ENCODE measurements at places on chromosomes 12 and 14.

- no peak for DNase-seq
These were observed 71.9 kb upstream of the NCOR2 start for GRCh38 chr12:124639122-124639806.

DNA sequence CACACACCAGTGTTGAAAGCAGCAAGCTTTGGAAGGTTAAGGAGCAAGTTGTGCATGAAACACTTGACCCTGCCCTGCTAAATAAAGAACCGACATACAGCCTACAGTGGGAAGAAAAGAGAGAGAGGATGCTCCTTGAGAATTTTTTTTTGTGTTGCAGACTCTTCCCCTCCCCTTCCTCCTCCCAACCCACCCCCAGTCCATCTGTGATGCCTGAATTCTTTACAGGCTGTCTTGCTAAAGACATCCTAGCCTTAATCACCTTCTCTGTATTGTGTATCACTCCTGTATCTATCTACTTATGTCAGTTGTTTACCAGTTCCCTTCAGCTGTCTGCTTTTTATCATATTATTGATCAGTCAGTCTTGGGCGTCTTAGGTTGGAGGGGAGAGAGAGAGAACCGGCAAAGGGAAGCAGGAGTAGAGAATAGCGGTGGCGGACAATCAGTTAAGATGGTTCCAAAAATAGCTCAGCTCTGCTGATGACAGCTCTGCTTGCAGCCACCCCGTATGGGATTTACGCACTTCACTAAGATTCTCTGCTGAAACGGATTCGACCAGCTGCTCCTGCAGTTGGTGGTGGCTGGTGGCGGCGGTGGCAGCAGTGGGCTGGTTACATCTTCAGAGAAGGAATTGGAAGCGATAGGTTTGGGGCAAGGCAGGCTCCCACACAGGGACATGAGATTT lies 664.7 kb downstream of the NRXN3 start:
- DNase-seq, result no peak

DNA sequence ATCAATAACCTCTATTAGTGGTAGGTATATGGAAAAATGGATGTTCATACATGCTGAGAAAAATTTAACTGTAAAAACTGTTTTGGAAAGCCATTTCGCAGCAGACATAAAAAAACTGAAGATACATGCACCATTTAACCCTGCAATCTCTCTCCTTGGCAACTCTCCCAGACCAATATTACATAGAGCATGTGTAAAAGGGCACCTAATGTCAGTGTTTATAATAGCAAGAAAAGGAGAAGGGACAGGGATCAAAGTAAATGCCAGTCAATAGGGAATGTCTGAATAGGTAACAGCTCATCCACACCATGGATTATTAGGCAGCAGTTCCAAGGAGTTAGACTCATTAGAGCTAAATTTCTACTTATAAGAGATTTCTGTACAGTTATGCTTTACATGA lies 77.2 kb downstream of the BTG1 start:
- no peak for DNase-seq

DNA sequence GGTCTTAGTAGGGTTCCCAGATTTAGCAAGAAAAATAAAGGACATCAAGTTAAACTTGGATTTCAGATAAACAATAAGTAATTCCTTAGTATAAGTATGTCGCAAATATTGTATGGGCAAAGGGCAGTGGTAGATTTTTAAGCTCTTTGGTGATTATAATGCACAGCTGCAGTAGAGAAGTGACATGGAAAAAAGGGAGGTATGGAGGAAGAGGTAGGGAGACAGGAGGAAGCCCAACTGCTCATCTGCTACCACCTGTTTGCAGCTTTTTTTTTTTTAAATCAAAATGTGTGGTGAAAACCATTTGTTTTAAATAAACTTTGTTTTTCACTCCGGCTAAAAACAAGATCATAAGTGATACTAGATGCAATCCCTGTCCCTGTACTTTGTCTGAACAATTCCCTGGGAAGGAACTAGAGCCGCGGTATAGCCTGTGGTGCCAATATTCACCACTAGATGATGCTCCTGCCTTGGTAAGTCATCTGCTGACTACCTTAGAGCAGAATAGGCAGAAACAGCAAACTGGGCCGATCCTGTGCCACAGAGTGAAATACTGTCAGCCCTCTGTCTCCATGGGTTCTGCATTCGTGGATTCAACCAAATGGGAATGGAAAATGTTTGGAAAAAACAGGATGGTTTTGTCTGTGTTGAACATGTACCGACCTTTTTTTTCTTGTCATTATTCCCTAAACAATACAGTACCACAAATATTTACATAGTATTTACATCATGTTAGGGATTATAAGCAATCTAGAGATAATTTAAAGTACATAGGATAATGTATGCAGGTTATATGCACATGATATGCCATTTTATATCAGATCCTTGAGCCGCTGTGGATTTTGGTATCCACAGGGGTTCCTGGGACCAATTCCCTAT lies 62.4 kb upstream of the PLBD1 start:
- peak; percentile 61 for DNase-seq

DNA sequence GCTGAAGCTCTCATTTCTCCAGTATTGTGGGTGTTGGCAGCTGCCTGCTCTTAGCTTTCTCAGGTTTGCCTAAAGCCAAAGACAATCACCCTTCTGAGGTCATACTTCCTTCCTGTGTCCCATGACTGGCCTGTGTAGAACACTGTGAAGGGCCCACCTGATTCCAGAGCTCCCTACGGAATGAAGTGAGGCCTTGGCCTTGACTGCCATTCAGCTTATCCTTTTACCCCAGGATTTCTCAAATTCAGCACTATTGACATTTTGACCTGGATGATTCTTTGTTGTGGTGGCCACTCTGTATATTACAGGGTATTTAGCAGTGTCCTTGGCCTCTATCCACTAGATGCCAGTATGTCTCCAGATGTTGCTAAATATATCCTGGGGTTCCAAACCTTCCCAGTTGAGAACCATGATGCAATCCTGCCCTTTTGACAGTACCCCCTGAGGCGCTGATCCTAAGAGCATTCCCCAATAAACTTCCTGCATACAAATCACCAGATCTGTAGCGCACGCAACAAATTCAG lies 112.3 kb upstream of the KRR1 start:
- DNase-seq, result no peak

DNA sequence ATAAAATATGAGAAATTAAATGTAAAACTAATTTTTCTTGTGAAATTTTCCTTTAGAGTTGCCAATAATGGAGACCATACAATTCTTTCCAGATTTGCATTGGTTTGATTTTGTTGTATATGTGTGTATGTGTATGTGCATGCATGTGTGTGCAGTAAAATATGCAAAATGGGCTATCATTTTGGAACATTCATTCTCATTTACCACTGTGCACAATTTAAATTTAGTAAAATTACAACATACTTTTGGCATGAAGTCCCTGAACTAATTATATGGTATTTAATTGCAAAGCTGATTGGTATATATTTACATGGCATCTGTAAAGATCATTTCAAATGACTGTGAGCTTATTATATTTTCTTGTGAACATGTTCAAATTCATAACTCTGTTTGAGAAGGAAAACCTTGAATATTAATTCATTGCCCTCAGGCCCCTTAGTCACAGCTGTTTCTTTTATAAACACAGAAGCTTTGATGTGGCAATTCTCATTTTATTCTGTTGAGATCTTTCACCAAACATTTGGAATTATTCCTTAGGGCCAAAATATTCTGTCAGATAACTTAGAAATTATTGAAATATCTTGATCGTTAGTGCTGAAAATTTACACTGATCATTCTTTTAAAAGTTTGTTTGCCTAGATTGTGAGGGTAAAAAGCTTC lies 17.6 kb downstream of the KERA start:
- no peak for DNase-seq

- no peak for DNase-seq
These were observed 157.6 kb downstream of the AACS start for GRCh38 chr12:125222876-125223275.

DNA sequence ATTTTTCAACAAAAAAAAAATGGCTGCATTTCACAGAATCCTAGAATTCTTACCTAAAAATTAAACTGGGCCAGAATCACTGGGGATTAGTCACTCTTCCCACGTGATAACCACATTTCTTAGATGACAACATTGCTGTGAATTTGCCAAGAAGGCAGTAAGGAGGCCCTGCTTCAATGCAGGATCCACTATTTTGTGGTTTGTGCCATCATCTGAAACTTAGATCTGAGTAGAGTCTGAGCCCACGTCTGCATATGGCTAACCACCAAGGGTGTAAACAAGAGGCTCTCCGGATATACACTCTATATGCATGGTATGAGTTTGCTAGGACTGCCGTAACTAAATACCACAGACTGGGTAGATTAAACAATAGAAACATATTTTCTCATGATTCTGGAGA lies 24.4 kb upstream of the TBX5 start:
- no peak for DNase-seq

- DNase-seq, result no peak
These were observed 476.5 kb downstream of the APAF1 start for GRCh38 chr12:99121546-99121945.

DNA sequence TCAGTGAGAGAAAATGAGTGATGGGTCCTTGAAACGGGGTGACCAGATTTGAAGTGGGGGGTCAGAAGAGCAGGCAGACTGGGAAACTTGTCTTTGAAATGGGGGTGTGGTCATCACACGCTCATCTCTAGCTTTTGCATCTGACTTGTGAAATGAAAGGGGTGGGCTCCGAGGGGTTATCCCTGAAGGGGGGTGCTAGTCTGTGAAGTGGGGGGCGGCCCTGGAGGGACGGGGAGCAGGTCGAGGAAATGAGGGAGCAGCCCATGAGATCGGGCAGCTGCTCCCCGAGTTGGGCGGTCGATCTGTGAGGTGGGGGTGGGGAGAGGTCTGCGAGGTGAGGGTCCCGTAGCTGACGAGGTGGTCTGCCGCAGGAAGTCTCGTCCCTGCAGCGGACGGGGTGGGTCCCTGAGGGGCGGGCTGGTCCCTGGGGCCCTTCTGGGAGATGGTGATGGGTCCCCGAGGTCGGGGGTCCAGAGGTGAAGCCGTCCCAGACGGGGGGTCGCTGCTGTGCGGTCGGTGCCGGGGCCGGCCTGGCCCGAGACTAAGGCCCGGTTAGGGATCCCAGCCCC lies 542 bp downstream of the PXN start:
- no peak for DNase-seq

- no peak for DNase-seq
These were observed 83.1 kb downstream of the KCNMB4 start for GRCh38 chr12:70449074-70449752.

DNA sequence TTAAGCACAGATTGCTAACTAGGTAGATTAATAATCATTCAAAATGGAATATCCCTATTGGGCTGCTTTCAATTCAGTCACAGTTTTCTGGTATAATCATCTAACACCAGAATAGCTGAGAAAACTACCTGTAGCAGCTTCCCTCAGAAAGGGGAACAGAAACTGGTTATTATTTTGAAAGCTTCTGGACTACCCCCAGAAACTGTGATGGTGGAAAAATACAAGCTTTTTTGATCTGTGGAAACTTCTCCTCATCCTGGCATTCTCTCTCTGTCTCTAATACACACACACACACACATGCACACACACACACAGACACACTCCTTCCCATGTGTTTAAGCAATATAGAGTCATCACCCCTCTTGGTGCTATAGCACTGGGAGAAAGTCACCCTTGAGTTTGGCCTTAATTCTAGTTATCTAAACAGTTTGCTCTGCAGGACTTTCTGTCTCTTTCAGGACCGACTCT lies 251.5 kb upstream of the LMO3 start:
- DNase-seq, result no peak

DNA sequence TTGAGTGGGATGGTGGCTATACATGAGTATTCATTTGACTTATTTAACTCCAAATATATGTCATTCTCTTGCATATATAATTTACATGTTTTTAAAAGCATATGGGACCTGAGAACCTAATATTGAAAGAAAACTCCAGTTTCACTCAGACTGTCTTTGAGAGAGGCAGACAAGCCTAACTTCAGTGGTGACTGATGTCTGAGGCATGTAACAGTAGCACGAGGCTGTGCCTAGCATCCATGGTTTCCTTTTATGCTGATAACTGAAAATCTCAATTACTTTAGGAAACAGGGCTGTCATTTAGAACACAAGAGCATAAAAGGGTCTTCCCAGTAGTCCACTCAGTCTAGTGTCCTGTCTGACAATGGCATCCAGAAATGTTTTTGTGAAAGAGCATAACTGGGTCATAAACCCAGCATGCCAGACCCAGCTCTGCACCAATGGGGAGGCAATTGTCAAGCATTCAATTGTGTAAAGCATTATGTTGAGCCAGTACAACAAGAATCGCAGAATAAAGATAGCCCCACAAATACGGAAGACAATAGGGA lies 24.3 kb downstream of the MAPK1IP1L start:
- no peak for DNase-seq

DNA sequence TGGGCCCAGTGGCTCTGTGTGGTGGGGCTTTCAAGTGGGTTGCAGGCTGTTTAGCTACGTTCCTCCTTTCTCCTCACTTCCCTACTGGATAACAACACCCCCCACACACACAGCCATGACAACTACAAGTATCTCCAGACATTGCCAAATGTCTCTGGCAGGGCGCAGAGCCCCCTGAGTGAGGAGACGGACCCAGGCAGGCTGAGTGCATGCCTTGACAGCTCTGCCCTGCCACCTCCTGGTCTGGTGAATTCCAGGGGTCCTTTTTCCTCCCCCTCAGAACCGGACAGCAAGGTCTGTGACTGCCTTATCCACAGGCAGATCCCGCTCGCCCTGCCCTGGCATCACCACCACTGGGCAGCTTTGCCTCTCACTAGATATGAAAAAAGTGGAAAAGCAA lies 276.5 kb downstream of the TMEM132C start:
- no peak for DNase-seq

DNA sequence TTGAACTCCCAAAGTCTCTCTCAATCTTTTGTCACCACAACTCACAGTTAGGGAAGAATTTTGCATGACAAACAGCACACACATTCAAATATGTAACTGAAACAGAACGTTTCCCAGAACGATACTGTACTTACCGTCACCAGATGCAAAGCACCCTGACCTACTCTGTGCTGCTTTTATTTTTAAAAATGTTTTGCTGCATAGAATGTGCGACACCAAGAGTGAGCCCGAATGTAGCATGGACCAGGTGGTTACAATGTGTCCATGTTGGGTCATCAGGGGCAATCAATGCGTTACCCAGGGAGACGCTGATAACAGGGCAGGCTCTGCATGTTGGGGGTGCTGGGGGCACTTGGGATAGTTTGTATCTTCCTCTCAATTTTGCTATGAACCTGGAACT lies 14.6 kb upstream of the EIF5 start:
- DNase-seq, result no peak

DNA sequence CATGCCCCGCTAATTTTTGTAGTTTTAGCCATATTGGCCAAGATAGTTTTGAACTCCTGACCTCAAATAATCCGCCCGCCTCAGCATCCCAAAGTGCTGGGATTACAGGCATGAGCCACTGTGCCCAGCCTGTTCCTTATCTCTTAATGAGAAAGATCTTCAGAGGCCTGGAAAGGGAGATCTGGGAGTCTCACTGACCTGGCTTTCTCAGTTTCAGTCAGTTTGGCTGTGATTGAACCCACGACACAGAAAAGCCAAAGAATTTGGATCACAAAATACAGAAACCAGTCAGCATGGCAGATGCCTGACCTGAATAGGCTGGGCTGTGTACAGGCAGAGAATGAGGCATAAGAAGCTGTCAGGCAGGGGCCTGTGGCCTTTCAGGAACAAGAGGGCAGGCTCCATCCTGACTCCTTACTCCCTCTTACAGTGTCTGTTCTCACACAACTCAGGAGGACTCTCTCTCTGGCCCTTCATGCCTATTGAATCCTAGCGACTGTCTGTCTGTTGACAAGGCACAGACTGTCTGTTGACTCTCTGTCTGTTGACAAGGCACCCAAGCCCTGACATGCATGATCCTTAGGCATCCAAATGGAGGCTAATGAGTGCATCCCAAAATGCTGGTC lies 366.5 kb upstream of the CCDC196 start:
- no peak for DNase-seq

- no peak for DNase-seq
These were observed 33.4 kb upstream of the BHLHE41 start for GRCh38 chr12:26158078-26158764.

- DNase-seq, result no peak
These were observed 1351.7 kb upstream of the TMEM132C start for GRCh38 chr12:126915309-126915708.
